Activated CD4-positive, CD25-positive, alpha-beta regulatory T cell (primary cell): ENCODE measurements at places on chromosomes 2 and 18.

- DNase-seq: no peak
These were observed 10.5 kb upstream of the B3GNT7 start for GRCh38 chr2:231384970-231385369.

DNA sequence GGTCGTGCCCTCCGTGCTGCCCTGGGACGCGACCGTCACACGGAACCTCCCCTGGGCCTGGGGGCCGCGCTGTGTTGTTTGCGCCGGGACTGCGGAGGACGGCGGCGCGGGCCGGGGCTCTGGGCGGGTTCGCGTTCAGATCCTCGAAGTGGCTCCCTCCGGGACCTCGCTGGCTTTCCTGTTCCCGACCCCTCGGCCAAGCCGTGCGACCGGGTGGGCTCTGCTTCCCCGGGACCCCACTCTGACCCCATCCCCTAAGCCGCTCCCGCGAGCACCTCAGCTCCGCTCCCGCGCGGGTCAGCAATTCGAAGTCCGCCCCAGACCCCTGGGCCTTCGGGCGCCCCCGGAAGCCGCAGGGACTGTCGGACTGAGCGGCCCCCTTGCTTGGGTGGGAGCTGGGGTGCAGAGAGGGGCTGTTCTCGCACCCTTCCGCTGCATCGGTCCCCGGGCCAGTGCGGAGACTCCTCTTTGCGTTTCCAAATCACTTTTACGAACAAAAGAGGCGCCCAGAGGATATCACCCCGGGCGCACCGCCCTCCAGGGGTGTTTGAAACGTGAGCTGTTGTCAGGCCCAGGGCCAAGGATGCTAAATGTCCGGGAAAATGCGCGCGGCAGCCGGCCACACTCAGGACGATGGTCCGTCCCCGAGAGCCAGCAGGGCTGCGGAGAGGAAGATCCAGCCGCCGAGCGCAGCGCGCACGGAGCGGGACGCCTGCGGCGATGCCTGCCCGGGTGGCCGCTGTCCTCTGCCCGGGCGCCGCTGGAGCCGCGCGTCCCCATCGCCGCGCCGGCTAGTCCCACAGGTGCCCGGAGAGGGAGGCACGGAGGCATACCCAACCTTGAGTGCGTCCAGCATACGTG is 73.5 kb downstream of the ZCCHC2 start:
- DNase-seq: no peak

DNA sequence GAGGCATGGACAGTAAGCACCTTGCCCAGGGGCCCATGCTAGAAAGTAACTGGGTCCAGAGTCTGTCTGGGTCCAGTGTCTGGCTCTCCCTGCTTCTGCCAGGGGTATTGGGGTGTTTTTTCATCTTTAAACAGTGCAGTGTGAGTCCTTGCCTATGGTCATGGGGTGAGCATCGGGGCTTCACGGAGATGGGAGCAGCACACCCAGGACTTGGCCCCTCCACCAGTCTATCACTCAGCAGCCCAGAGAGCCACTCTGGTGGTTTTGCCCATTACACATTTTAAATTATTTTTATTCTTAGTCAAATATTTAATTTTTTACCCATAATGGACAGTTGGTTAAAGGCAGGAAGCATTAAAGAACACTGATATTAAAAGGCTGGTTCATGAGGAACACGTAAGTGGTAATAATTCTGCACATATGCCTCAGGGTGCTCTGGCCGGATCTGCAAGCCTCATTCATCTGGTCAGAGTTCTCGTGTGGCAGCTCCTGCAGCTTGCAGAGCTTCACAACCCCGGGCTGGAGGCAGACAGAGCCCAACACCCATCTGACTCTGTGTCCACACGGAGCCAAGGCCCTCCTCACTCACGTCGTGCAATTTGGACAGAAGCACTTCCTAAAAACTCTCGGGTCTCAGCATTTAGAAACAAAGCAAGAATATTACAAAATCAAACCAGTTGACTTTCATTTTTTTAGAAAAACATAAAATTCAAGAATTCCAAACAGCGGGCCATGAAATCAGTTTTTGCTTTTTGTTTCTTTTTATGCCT is 204.1 kb downstream of the CTIF start:
- DNase-seq: no peak

DNA sequence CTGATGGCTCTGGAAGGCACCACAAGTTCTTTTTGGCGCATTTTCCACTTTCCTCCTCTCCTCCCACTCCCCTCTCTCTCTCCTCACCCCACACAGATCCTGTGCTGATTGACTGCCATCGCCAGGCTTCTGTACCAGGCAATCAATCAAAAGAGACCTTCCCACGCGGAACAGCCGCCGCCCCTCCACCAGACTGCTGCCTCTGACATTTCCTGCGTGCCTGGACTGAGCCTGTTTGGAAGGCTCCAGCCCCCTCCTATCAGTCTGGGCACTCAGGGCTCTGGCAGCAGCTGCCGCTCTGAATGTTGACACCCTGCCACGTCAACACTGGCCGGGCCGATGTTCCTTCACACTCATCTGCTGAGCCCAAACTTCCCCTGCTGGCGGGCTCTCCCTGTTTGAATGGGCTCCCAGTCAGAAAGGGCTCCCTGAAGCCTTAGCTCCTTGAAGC is 467.7 kb downstream of the EPHA4 start:
- no peak for DNase-seq

GRCh38 chr2:159206736-159207380 is 79.6 kb downstream of the WDSUB1 start:
- no peak for DNase-seq

GRCh38 chr18:36851202-36851590 is 22.3 kb downstream of the KIAA1328 start:
- DNase-seq: no peak

- no peak for DNase-seq
These were observed 59.1 kb downstream of the NCK2 start for GRCh38 chr2:105803773-105804172.

- no peak for DNase-seq
These were observed 23.0 kb downstream of the MALT1 start for GRCh38 chr18:58694221-58694620.

DNA sequence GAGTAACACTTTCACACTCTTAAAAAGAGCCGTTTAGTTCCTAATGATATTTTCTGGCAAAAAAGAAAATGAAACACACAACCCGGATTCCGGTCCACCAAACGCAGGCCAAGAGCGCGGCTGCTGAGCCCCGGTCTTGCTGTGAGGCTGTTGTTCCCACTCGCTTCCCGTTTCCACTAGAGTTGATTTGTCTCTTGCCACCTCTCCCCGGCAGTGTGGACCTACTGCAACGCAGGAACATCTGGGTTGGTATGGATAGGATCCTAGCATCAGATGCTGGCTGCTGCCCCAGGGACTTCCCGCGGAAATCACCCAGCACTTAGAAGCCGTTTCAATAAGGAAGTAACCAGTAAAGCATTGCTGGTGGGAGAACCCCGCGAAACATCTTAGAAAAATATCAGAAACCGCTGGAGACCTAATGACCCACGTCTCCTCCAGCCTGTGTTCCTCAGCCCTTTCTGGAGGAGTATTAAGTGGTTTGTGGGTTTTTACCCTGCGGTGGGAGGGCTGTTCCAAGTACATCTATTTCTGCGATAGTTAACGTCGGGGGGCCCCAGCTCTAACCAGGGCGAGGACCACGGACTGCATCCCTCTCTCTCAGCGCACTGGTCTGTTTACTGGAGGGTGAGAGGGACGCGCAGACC is 939 bp downstream of the DOCK10 start:
- peak; percentile 11 for DNase-seq

- DNase-seq: no peak
These were observed 34.2 kb downstream of the ROCK2 start for GRCh38 chr2:11310212-11310611.

- no peak for DNase-seq
These were observed 454.5 kb downstream of the BCL11A start for GRCh38 chr2:60098996-60099395.
